Fibroblast of pulmonary artery (primary cell): ENCODE measurements at places on chromosomes 2 and 18.

DNA sequence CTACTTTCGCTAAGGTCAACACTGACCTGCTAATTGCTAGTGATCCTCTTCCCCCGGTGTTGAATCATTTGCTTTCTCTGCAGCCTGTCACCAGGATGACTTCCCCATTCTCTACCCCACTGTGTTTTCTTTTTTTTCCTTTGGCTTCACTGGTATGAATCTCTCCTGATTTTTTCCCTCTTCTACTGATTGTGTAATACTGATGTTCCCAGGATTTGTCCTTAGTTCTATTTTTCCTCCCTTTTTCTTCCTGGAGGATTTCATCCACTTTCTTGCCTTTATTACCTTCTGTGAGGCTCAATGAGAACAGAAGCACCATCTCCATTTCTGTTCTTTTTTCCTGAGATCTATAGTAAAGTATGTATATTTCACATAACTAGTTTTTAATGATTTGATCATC lies 14.1 kb upstream of the MSH2 start:
- DNase-seq: no peak

DNA sequence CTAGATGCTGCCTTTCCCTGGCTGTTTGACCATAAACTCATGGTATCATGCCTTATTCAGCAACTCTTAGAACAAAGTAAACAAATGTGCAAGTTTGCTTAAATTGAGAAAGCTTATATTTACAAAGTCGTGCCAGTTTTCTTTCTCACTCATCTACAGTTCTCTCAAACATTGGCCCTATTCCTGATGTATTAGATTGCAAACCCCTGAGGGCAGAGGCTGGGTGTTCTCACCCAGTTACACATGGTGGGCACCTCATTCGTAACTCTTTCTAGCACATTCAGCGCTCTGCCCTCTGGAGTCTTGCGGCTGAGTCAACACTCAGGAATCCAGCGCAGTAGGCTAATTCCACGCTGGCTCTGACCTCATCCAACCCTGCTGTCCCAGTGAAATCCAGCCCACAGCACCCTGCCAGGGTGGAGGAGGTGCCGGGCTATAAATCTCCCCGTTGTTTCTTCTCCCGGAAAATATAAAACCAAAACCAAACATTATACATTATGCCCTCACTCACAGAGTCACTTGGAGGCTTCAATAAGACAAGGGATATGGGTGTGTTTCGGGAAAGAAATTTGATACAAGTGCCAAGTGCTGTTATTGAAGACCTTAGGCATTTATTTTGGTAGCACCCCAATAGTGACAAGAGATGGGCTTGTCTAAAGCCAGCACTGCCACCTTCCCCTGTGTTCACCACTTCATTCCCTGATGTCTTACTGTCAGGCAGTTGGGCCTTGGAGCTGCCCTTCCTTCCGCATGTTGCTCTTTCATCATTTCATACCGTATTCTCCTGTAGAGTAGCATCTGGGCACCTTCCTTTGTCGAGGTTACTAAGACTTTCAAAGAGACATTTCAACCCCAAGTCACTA lies 287.4 kb downstream of the PRKCE start:
- DNase-seq: peak; percentile 96

GRCh38 chr2:240928476-240929363 lies 22.6 kb downstream of the CROCC2 start:
- no peak for DNase-seq

GRCh38 chr2:234606896-234607295 lies 110.0 kb upstream of the ARL4C start:
- DNase-seq: no peak

DNA sequence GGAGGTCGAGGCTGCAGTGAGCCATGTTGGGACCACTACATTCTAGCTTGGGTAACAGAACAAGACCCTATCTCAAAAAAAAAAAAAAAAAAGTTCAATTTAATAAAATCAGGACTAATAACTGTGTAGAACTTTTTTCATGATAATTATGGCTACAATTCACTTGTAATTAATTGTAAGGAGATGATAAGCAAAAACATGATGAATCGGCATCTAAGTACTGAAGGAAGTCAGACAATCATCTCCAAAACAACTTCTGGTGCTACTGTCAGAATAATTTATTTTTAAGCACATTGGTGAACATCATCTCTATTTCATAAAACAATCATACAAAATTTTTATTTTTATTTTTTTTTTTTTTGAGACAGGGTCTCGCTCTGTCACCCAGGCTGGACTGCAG lies 9.7 kb upstream of the MTHFD2 start:
- no peak for DNase-seq

DNA sequence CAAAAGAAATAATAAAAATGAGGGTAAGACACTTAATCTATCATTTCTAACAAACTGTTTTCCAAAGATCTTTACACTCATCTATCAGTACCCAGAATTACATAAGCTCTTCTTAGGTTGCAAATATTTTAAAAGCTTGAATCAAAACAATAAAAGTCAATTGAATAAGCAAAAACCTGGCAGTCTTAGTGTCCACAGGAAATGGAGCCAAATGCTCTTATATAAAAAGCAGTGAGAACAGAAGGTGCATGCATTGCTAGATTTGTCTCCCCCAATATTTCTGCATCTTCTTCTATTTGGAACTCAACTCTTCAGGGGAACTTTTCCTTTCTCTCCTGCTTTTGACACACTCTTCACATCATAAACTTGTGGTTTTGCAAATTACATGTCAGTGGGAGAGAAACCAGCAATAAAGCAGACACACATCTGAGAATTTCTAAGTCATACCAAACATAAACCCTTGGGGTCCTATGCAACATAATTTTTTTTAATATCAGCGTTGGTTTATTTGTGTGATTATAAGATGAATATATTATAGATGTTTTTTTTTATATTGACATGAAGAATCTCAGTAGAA lies 343.9 kb upstream of the ACVR2A start:
- no peak for DNase-seq

DNA sequence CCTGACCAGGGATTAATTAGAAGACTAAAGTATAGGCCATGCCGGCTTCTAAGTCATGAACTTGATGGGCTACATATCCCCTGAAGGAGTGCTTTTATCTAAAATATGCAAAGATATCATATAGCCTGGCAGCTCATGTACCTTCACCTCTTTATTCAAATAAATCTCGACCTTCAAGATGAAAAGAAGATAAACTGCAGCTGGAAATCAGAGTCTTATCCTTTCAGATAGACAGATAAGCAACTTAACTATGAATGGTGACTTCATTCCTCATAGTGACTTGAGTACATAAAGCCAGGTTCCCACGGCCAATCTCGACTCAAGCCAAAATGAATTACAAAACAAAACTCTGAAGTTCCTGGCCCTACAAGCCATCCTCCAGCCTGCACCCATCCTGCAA lies 165.3 kb upstream of the KLHL29 start:
- no peak for DNase-seq

GRCh38 chr18:45801416-45802004 lies 24.0 kb upstream of the SIGLEC15 start:
- DNase-seq: no peak

GRCh38 chr2:25039126-25039525 lies 2.8 kb upstream of the EFR3B start:
- DNase-seq: no peak

DNA sequence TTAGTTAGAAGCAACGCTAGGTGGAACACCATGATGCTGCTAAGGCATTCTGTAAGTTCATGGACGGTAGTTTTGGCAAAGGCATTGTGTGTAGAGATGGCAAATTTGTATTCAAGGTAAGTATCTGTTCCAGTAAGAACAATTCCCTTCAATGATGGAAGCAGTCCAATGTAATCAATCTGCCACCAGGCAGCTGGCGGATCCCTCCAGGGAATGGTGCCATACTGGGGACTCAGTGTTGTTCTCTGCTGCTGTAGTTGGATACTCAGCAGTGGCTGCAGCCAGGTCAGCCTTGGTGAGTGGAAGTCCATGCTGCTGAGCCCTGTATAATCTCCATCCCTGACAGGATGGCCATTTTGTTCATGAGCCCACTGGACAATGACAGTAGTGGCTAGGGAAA lies 62.8 kb downstream of the ARL6IP6 start:
- DNase-seq: no peak

GRCh38 chr2:44741507-44741906 lies 200.0 kb upstream of the SIX3 start:
- no peak for DNase-seq

GRCh38 chr2:142134911-142135310 lies 4.1 kb upstream of the LRP1B start:
- DNase-seq: no peak

DNA sequence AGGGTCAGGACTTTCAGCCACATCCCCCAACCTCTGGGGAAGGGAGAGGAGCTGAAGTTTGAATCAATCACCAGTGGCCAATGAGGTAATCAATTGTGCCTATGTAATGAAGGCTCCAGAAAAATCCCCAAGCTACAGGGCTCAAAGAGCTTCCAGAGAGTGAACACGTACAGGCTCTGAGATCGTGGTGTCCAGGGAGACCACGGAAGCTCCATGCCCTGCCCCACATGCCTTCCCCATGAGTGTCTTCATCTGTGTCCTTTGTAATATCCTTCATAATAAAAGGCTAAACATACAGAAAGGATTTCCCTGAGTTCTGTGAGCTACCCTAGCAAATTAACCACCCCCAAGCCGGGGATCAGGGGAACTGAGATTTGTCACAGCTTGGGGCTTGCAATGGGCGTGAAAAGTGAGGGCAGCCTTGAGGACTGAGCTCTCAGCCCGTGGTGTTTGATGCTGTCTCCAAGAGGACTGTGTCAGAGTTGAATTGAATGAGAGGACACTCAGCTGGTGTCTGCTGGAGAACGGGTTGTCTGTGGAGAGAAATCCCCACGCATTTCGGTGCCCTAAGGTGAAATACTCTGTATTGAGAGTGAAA lies 25.5 kb upstream of the TUBB6 start:
- peak; percentile 78 for DNase-seq

DNA sequence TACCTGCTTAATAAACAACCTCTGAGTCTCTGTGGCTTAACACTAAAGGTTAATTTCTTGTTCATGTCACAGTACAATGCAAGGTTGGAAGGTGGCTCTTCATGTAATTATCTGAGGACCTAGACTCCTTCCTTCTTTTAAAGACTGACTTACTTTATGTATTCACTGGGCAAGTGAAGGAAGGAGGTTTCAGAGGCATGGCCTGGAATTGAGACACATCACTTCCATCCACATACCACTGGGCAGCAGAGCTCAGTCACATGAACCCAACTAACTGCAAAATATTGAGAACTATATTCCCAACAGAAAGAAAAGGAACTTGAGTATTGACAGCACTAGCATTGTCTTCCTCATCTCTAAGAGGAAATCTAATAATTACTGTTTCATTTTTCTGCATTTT lies 57.5 kb upstream of the FN1 start:
- DNase-seq: no peak

DNA sequence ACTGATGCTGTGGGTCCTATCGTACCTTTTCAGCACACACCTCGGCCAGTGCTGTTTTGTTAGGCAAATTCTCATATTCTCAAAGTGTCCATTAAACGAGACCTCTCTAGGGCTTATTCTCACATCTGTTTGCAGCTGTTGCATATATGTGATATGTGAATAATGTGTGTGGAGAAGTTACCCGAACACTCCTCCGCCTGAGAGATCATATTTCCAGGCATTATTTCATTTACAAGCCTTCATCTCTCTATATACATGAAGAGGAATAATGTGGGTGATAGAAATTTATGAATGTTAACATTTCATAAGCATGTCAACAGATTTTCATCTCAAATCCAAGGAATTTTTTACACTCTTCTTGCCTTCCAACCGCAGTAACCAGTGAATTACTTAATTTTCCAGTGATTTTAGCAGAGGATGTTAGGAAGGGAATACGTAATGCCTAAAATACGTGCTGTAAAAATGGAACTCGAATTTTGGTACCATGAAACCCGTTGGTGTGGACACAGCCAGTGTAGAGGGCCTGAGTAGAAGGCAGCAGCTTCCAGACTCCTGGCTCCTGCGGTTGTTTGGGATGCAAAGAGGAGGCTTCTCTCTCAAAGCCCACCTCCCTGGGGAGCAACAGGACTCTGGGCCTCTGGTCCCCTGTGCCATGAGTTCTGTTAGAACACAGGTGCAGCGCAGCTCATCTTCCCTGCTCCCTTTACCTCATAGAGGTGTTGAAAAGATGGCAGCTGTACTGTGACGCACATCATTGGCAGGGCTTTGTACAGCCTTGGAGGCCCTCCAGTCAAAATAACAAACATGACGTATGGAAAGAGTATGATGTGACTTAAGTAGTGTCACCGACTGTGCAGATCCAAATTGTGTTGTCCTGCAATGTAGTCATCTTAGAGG lies 280.1 kb downstream of the NEDD4L start:
- no peak for DNase-seq

GRCh38 chr18:38453880-38454279 lies 888.3 kb upstream of the CELF4 start:
- DNase-seq: no peak

DNA sequence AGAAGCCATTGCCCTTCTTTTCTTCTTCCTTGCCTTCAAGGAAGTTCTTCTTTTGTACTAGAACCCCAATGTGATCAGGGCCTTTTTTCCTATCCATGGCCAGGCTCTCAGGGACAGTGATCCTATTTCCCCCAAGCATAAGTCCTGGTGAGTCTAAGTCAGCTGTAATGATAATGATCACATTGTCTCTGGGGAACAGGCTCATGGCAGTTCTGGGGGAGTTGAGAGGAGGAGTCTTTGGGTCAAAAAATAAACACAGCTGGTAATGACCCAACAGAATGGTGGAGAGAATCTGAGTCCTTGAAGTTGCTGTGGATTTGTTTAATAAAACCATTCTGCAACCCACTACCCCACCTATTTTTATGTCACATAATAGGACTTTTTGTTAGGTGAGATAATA lies 96.6 kb downstream of the SOCS6 start:
- no peak for DNase-seq

DNA sequence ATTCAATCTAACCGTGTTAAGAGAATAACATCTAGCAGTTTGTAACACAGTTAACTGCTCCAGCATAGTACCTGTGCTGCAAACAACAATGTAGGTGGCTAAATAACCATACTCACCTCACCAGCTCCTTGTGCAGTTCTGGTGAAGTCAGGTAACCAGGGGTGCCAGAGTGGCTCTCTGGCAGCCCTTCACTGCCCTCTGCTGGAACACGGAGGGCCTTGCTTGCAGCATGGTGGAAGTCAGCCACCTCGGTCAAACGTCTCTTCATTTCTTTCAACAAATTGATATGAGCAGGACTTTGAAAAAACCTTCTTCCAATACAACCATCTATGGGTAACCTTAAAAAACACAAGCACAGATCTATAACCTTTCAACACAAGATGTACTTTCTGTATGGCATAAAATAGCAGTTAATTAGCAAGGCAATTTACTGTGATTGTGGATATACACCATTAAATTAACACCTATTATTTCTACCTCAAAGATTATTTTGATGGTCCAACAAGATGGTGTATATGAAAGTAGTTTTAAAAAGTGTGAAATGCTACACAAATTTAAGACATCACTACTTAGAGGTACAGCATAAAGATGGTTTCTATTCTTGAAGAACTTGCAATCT lies 56.6 kb downstream of the EPG5 start:
- peak; percentile 68 for DNase-seq
